Large intestine (tissue), 12 donors: ENCODE measurements at places on chromosomes 5 and 9. TPM values are rescaled to one million over a fixed set of nuclear protein-coding genes. Genes with fewer than 3 reads are reported as not detected.

DNA sequence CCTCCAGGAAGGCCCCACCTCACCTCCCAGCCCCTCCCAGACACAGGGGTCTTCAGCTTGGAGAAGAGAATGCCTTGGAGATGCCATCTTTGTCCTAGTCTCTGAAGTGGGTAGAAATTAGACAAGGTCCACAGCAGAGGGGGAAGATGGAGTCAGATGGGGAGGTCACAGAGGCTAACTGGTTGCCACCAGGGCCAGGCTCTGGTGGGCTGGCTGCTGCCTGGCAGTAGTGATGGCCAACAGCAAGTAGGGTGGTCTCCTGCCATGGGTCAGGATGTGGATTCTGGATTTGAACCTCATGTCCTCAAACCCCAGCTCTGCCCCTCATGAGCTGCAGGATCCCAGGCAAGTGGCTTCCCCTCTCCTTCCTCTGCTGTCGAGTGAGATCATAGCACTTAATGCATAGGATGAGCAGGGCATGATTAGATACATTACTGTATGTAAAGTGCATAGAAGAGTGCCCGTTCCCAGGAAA is 38.7 kb upstream of the NEK6 start:
- no peak for DNase-seq

- no peak for DNase-seq
These were observed 681.4 kb downstream of the CETN3 start for GRCh38 chr5:89728134-89728533.

RETREG1 gene
- 27.0 TPM for polyA plus RNA-seq

GRCh38 chr9:104256696-104257062 is 162.6 kb downstream of the SMC2 start:
- no peak for DNase-seq

DNA sequence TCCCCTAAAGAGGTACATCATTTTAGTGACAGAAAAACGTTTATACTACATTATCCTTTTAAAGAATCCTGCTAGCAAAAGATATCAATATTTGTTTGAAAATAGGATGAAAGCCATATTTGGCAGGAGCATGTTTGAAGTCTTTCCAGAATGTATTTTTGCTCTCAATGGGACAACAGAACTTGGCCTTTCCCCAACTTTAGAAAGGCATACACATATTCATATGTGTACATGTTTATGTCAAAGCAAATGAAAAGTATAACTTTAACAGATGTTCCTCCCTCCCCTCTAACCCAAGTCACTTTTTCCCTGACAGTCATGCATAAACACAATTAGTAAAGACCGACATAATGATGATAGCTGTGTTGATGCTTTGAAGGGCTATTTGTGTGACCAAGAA is 427.8 kb upstream of the CDH6 start:
- DNase-seq = no peak

JAKMIP2 gene
- polyA plus RNA-seq = 3.1 TPM

- DNase-seq = no peak
These were observed 135.4 kb upstream of the PRSS3 start for GRCh38 chr9:33659921-33660320.

SPATA6L gene
- 7.2 TPM for polyA plus RNA-seq

DNA sequence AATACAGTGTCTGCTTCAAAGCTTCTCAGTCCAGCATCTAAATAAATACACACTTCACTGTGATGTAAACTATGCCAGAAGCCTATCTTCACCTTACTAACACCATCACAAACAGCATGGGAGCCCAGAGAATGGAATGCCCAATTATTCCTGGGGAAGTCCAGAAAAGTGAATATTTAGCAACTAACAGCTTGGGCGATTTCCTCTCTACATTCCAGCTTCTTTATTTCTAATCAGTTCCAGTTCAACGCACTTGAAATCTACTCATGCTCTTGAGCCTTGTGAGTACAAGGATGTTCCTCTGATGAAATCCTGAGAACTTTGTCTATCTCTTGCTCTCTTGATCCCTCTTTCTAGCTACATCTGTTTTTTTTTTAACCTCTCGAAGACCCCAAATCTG is 100.4 kb upstream of the C9orf72 start:
- no peak for DNase-seq

DNA sequence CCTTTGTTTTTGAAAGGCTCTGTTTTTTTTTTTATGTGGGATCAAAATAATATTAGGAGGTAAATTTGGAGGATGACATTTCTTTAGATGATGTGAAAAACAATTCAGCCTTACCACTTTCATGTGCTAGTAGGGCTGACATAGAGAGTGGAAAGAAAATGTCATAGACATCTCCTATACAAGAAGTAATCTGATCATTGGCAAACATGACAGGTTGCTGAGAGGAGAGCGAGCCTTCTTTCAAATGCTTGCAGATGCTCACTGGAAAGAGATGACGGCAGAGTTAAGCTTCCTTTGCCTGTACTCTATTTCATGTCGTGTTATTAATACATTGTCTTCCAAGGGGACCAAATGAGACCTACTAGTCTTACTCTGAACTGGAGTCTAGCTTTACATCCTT is 160.1 kb upstream of the DAP start:
- DNase-seq = no peak

DNA sequence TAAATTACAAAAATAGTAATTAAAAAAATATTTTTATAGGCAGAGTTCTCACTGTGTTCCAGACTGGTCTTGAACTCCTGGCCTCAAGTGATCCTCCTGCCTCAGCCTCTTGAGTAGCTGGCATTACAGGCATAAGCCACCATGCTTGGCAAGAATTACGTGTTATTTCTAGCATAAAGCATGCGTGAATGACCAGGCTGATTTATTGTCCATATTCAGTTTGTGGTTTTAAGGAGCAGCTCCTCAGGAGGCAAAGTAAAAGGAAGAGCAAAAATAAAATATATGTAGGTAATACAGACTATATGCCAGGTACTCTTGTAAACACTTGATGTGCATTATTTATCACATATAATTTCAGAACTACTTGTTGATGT is 7.1 kb upstream of the CD180 start:
- no peak for DNase-seq

PCDHB5 gene
- 2.1 TPM for polyA plus RNA-seq

DNA sequence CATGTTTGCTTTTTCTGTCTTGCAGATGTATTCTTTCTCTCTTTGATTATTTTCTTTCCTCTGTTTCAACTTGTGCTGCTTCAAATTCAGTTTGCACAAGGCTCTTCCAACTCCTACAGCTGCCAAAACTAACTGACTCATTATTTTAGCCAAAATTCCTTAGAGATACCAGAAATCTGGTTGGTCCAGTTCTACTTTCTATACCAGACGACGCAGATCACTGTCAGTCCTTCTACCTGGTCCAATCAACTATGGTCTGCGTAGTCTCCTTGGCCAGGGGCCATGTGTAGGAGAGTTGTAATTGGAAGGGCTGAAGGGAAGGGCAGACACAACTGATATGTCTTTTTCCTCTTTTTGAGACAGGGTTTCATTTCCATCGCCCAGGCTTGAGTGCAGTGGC is 51.9 kb upstream of the JAK2 start:
- no peak for DNase-seq

SKIC3 gene
- 76.2 TPM for polyA plus RNA-seq

- DNase-seq = no peak
These were observed 60.9 kb downstream of the ROPN1L start for GRCh38 chr5:10502578-10502977.

CYSRT1 gene
- 71.7 TPM for polyA plus RNA-seq

ADAMTS2 gene
- 5.9 TPM for polyA plus RNA-seq

- no peak for DNase-seq
These were observed 160.7 kb upstream of the PITX1 start for GRCh38 chr5:135194573-135195269.

GRCh38 chr5:147403651-147404640 is 105.9 kb downstream of the DPYSL3 start:
- DNase-seq = no peak

DNA sequence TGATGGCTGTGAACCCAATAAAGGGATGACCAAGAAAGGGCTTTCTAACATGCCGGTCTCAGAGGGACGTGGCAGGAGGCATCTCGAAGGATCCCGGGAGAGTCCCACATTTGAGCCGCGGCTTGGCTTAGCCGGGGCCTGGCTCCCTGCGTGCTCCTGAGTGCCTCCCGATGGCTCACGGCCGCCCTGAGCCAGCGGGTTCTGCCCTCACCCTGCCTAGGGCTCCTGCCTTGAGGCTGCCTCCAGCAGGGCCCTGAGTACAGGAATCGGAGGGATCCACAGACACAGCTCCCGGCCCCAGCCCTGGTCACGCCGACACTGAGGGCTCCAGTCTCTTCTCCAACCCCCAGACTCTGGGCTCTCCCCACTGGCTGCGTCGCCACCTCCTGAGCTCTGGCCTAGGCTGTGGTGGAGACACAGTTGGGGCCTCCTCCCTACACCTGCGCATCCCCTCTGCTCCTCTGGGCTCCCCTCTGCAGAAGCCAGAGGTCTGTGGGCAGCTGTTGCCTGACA is 44.1 kb upstream of the RXRA start:
- DNase-seq = no peak

- no peak for DNase-seq
These were observed 36.2 kb upstream of the PRXL2C start for GRCh38 chr9:96691326-96691725.

NSA2 gene
- 189 TPM for polyA plus RNA-seq

FAM221B gene
- 0.10 TPM for polyA plus RNA-seq

PHF2 gene
- 24.9 TPM for polyA plus RNA-seq

PCDHGA8 gene
- polyA plus RNA-seq = 0.19 TPM
